ENCODE measurements at places on chromosomes 7 and 10.

DNA sequence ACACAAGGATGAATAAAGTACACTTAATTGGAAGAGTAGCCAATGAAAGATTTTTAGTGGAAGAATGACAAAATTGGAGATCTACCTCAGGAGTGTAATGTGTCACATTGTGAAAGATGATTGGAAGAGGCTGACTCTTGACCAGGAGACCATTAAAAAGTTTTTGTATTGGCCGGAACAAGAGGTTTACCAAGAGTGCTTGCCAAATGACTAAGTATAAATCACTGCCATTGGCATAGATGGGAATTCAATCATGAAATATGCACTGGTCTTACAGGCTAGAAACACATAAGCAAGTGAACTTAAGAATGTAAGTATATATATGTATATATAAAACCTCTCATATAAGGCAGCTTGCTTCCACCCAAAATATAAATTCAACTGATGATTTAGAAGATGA, 58.7 kb upstream of the TFEC start:
- DNase-seq = no peak

DNA sequence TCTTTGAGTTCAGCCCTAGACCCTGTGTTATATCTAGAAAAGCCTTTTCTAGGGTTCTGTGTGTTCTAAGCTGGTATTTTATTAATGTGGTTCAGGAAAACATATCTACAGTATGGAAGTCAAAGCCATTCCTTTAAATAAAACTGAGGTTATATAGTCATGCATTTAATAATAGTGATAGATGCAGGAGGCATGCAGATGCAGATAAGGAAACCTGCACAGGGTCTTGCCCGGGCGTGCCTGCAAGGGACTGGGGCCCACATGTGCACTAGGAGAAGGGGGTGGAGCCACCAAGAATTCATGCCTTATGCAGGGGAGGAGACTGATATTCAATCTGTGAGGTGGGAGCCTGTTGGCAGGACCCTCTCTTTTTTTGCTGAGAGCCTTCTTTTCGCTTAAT, 171.5 kb downstream of the PRPF18 start:
- no peak for DNase-seq

GRCh38 chr10:121284936-121285335, 313.3 kb downstream of the FGFR2 start:
- DNase-seq = no peak

DNA sequence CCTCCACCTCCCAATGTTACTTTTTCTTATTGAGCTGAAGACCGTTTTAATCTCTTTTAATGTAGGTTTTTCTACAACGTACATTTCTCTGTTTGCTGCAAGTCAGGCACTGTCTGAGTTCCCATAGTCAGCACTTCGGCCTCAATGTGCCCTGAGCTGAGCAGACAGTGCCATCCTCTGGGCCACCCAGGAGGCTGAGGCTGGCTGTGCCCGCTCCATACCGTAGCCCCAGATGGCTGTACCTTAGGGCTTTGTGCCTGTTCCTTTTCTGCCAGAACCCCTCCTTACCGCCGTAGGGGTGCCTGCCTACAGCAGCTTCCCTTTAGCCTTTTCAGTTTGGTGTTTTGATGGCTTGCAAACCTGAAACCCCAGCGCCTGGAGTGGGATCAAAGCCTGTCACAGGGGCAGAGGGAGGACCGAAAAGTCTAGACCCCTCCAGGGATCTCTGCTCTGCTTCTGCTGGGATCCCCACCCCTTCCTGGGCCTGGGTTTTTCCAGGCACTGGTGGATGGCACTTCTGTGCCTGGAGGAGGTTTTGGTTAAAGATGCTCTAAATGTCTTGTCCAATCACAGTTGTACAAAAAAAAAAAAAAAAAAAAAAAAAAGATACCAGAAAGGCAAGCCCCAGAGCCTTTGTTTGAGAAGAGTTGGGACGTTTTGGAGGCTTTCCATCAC, 9.0 kb downstream of the AGAP3 start:
- no peak for DNase-seq

GRCh38 chr7:55075464-55076021, 56.7 kb downstream of the EGFR start:
- DNase-seq = no peak

DNA sequence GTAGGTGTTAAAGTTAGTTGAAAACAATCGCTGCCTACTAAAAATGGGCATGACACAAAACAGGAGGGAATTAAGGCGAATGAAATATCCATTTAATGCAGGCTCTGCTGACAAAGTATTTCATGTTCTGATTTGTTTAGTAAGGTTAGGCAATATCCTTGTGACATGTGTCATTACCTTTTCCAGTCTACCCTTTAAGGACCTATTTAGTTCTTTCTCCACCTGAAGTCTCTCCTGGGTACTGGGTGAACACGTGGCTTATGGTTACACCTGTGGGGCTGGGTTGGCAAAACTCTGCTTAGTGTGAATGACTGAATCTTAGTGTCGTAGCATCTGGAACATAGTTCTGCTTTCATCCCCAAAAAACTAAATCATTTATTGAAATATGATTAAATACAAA, 313.5 kb downstream of the CCDC3 start:
- no peak for DNase-seq

DNA sequence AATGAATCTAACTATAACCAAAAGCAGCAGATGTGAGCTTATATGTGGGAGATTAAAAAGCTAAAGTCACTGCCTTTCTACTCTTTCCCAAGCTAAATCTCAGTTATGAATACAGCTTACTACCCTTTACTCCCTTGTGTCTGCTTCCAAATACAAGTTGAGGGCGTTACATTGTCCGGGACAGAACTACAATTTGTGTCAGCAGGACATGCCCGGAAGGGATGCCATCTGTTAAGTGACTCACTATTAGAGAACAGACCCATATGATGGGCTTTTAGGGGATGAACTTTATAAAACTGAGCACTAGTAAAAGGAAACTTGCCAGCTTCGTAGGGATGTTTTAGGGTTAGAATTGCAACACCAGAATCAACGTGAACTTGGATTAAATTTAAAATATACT, 299.7 kb upstream of the CSTF2T start:
- DNase-seq = no peak

- no peak for DNase-seq
Measured at GRCh38 chr7:111232249-111233084, 141.5 kb downstream of the LRRN3 start.

DNA sequence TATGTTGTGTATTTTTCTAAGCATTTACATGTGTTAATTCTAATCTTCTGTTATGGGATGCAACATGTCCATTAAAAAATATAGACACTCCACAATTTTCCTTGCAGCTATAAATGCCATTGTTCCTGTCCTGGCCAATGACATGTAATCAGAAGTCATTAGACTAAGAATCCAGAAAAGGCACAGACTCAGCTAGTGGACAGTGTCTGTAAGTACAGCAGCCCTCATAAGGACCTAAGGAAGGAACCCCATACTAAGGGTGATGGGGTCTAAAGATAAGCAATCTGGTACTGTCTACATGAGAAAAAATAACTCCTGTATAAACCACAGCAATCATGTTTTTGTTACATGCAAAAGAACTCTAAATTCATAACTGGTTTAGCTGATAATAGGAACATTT, 115.9 kb downstream of the GPR85 start:
- no peak for DNase-seq

GRCh38 chr7:150823043-150823442, 22.5 kb downstream of the TMEM176A start:
- DNase-seq = no peak
